GM12878 (cell line): ENCODE measurements at places on chromosomes 5 and 9.

GRCh38 chr9:8062459-8062858, 262.9 kb upstream of the DMAC1 start:
- H3K4me1 ChIP-seq = no peaks in the 10 kb centered on the region
- no peaks in the 10 kb centered on the region for H3K36me3 ChIP-seq
- DNase-seq = no peak

DNA sequence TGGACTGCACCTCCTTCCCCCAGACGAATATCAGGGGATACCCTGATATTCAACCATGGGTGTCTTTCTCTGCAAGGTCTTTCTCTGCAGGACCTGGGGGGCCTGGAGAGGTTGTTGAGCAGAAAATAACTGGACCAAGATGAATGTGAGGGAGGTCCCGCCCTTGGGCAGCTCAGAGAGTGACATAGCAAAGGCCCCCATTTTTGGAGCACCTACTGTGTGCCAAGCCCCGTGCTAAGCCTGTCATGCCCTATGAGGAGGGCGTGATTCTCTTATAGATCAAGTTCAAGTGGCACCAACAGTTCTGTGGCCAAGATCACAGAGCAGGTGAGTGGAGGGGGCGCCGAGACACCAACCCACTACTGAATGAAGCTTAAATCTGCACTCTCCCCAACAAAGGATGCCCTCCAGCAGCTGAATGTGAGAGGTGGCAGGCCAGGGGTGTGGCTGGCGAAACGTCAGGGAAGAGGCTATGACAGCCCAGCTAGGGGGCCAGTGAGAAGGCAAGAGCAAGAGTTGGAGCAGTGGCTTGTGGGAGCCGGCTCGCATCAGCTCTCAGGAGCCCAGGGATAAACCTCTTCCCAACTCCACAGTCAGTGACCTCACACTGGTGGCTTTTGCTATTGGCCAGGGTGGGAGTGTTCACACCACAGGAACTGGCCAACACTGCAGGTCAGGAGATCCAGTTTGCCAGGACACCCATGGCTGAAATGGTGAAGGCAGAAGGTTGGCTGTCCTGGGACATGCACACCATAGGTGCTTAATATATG, 5.3 kb downstream of the SARDH start:
- no peak overlapping the region for H3K27ac ChIP-seq
- H3K36me3 ChIP-seq = no peaks in the 10 kb centered on the region
- H3K4me1 ChIP-seq = no peaks in the 10 kb centered on the region
- H3K4me3 ChIP-seq = no peak overlapping the region
- no peaks in the 10 kb centered on the region for H3K27me3 ChIP-seq

- H3K4me3 ChIP-seq = no peak overlapping the region
- no peak overlapping the region for H3K27ac ChIP-seq
- no peaks in the 10 kb centered on the region for H3K4me1 ChIP-seq
- peaks cover 3% of the 10 kb centered on the region; the same call in 1 of the 2 replicates for H3K27me3 ChIP-seq
- DNase-seq = no peak
Observed at GRCh38 chr9:89850631-89851325, 246.0 kb downstream of the GADD45G start.

- no peak for DNase-seq
- no peaks in the 10 kb centered on the region for H3K36me3 ChIP-seq
- no peak overlapping the region for H3K27ac ChIP-seq
- H3K4me1 ChIP-seq = no peaks in the 10 kb centered on the region
- H3K4me3 ChIP-seq = no peak overlapping the region
Observed at GRCh38 chr5:37825334-37825915, 14.4 kb downstream of the GDNF start.

DNA sequence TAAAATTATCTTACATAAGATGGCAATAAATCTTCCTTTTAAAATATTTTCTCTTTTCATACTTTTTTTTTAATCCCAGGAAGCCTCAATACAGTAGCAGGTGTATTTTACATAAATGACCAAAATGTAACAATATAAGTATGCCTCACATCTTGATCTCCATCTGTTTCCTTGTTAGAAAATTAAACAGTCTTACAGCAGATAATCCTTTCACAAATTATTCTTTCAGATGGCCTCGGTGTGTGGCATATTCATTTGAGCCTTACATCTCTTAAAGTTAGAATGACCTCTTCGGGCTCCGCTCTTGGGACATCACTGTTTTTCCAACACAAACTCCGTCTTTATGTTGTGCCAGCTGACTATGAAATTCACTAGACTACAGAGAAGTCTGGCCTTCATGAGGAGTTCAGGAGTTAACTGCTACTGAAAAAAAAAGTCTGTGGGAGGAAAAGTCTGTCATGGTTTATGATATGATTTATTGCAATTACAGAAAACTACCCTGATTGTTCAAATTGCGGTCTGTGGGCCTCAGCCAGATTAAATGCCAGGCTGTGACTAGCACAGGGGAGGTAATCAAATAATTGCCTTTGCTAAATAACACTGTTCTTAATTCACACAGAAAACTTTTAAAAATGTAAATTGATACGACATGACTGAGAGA, 292.9 kb upstream of the PUM3 start:
- no peak for DNase-seq
- no peaks in the 10 kb centered on the region; the same call in 1 of the 2 replicates for H3K27me3 ChIP-seq
- no peaks in the 10 kb centered on the region for H3K36me3 ChIP-seq
- H3K4me1 ChIP-seq = no peaks in the 10 kb centered on the region
- H3K4me3 ChIP-seq = no peak overlapping the region

DNA sequence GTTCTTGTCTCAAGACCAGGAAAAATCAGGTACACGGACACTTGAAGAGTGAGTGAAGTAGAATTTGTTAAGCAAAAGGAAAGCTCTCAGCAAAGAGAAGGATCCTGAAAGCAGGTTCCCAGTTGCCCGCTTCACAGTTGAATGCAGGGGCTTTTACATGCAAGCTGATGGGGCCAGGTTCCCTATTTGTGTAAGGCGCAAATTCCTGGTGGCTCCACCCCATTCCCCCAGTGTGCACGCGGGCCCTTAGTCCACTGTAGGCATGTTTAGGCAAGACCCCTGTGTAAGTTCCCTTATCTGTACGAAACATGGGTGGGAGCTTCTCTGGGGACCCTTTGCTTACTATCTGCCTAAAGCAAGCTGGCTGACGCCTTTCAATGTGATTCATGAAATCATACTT, 2.7 kb upstream of the AGTPBP1 start:
- H3K27ac ChIP-seq = no peak overlapping the region
- H3K4me1 ChIP-seq = no peaks in the 10 kb centered on the region
- H3K27me3 ChIP-seq = no peaks in the 10 kb centered on the region
- no peak overlapping the region for H3K4me3 ChIP-seq
- no peaks in the 10 kb centered on the region for H3K36me3 ChIP-seq

DNA sequence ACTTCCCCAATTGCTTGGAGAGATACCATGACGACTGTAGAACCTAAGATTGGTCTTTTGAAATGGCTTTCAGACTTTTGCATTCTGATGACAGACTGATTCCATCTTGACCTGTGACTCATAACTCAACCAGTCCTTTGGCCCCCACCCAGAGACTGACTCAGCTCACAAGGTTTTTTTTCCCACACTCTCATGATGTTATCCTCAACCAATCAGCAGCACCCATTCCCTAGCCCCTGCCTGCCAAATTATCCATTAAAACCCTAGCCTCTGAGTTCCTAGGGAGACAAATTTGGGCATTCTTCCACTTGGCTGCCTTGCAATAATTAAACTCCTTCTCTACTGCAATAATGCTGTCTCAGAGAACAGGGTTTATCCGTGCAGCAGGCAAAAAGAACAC, 1263.3 kb upstream of the CDH9 start:
- no peak overlapping the region for H3K4me3 ChIP-seq
- DNase-seq = no peak
- no peaks in the 10 kb centered on the region for H3K36me3 ChIP-seq
- H3K27ac ChIP-seq = no peak overlapping the region
- no peaks in the 10 kb centered on the region for H3K4me1 ChIP-seq

DNA sequence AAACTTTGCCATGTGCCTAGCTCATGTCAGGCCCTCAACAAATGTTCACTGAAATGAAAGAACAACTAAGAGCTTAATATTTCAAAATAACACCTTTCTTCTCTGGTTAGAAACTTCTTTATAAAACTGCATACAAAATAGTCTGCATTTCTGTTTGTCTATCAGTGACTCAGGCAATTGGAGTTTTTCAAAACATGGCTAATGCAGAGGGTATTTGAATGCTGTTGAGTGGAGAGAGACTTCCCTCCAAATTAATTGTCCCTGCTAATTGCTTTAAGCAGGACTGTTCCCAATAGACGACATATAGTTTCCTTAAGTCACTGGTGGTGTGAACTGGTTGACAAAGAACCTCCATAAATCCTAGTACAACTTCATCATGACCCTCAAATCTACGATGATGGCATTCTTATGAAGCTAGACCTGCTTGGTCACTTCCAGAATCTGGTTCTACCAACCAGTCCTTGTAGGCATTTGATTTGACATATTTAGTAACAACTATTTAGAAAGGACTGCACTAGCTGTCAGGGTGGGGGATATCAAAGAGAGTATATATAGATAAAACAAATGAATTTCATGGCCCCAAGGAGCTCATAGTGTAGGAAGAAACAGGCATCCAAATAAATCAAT, 84.5 kb downstream of the PRLR start:
- no peak overlapping the region for H3K4me3 ChIP-seq
- no peak overlapping the region for H3K27ac ChIP-seq
- H3K36me3 ChIP-seq = no peaks in the 10 kb centered on the region
- H3K27me3 ChIP-seq = no peaks in the 10 kb centered on the region

DNA sequence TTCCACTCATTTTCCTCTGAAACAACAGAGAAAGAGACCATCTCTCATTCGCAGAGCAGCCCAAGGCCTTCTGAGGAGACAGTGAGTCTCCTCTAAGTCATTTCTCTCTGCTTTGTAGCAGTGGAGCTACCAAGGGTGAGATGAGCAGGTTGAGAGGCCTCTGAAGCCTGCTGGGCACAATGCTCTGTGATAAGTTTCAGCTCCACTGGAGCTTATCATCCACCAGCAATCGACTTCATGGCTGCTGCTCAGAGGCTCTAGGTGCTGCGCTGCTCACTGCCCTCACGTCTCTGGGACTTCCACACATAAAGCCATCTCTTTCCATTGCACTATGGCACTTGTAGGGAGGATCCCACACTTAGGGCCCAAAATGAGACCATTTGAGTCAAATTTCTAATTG, 96.3 kb downstream of the CMYA5 start:
- no peak for DNase-seq
- H3K36me3 ChIP-seq = no peaks in the 10 kb centered on the region
- H3K27me3 ChIP-seq = no peaks in the 10 kb centered on the region
- H3K27ac ChIP-seq = no peak overlapping the region
- H3K4me3 ChIP-seq = no peak overlapping the region
- H3K4me1 ChIP-seq = no peaks in the 10 kb centered on the region

- no peak for DNase-seq
- H3K27me3 ChIP-seq = no peaks in the 10 kb centered on the region
- H3K36me3 ChIP-seq = no peaks in the 10 kb centered on the region
- H3K27ac ChIP-seq = no peak overlapping the region
Observed at GRCh38 chr5:129172580-129172979, 78.0 kb downstream of the ISOC1 start.

- H3K36me3 ChIP-seq = peaks cover 6% of the 10 kb centered on the region
- H3K27me3 ChIP-seq = no peaks in the 10 kb centered on the region
- H3K27ac ChIP-seq = no peak overlapping the region
- DNase-seq = no peak
Observed at GRCh38 chr5:669111-669841, 23.9 kb downstream of the TPPP start.

DNA sequence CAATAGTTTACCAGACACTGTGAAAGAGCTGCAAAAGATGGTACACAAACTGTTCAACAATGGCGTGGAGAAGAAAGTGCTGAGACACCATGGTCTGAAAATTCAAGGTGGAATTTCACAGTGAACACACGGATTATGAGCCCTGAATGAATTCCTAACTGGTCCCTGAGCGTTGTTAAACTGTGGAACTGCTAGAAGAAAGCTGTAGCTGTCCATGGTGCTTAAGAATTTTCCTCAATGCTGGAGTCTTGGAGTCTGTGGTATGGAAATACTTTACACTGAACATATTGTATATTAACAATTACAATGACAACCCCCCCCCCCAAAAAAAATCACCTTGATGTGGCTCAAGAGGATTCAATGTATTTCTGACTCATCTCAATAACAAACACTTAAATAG, 68.5 kb downstream of the SLC24A2 start:
- H3K36me3 ChIP-seq = no peaks in the 10 kb centered on the region
- no peak overlapping the region for H3K27ac ChIP-seq
- no peaks in the 10 kb centered on the region for H3K27me3 ChIP-seq
- H3K4me1 ChIP-seq = no peaks in the 10 kb centered on the region
- no peak overlapping the region for H3K4me3 ChIP-seq
- no peak for DNase-seq

DNA sequence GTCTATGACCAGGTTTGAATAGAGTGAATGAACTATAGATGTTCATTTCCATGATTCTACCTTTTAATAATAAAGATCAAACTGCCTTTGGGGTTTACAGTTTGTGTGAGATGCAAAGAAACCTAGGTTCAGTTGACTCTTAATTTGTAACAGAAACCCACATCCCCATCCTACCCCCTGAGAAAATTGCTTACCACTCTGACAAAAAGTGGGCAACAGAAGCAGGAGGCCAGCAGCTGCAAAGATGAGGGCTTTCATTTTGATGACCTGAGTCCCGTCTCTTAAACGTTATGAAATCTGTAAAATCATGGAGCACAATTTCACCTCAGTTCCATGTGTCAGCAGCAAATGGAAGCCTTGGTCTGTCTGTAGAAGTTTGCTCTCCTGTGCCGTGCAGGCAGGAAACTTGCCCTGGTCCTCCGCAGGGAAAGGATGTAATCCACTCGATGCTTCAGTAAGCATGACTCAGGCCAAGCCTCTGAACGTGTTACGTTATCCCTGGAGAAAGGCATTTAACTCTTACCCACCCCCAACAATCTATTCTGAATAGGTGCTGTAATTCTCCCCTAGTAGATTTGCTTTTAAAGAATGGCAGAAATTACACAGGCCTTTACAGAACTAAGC, at the start of gene F2RL2:
TSS of gene F2RL2 (minus strand) at position 431 of the 624 bp plus-strand sequence. CDS start at position 258, 173 bp downstream.
- no peak within 1 kb of the TSS for H3K4me3 ChIP-seq
- H3K36me3 ChIP-seq = no peaks in the 10 kb centered on the region
- 0 out of 2 replicates have a peak, but pooled peaks cover 5% of the 10 kb centered on the region for H3K4me1 ChIP-seq
- H3K27me3 ChIP-seq = no peaks in the 10 kb centered on the region

DNA sequence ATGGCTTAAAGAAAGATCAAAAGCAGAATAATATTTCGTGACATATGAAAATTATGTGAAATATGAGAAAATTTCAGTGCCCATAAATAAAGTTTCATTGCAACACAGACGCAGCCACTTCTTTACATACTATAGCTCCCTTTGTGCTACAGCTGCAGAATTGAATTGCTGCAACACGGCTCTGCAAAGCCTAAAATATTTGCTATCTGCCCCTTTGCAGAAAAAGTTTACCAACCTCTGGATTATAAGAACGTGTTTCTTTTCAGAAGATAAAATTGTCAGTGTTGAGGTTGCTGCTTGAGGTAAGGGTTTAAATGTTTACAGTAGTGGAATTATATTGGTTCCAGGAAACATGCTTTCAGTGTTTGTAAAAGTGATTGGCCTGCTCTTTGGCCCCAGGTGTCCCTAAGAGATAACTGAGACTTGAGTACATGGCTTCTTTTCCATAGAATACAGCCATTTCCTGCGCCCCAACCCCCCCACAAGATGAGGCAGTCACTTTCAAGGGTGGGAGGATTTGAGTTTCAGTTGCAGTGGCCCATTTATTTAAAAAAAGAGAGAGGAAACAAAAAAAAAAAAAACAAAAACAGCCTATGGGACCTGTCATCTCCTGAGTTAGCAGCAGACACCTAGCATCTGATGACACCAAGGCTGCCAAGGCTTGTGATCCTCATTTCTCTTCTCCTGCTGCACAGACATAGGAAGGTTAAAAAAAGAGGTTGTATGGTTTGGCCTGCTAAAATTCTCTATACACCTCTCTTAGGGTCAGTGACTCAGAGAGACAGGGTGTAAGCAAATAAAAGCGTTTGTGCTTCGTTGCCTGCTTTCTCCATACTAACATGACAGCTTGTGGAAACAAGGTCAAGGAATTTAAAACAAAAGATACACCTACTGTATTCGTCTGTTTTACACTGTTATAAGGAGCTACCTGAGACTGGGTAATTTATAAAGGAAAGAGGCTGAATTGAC, 28.0 kb upstream of the HTR4 start:
- no peak overlapping the region for H3K4me3 ChIP-seq
- DNase-seq = no peak
- H3K4me1 ChIP-seq = no peaks in the 10 kb centered on the region
- H3K27me3 ChIP-seq = no peaks in the 10 kb centered on the region; the same call in 1 of the 2 replicates
